IPS DF 19.7 (cell line): ENCODE measurements at places on chromosomes 7 and 10.

DNA sequence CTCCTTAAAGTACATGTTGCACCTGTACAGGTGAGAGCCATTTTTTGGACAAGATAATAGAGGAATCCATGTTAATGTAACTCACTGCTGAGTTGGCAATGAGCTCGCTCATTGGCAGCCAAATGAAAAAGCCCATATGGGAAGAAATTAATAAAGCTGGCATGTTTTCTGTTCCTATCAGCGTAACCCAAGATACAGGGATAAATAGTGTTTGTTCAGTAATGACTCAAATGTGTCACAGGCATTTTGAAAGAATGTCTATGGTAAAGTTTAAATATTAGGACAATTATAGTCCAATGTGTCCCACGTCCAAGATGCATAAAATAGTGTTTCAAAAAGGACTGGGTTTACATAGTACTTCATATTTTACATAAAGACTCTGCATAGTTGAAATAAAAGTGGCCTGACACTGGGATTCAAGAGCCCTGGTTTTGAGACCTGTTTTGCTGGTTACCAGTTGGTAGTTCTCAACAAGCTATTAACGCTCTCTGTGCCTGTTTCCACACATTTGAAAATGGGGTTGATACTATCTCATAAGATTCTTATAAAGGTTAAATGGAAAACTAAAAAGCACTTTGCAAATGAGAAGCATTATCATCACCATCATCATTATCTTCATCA lies 49.1 kb downstream of the MTURN start:
- no peak for DNase-seq

DNA sequence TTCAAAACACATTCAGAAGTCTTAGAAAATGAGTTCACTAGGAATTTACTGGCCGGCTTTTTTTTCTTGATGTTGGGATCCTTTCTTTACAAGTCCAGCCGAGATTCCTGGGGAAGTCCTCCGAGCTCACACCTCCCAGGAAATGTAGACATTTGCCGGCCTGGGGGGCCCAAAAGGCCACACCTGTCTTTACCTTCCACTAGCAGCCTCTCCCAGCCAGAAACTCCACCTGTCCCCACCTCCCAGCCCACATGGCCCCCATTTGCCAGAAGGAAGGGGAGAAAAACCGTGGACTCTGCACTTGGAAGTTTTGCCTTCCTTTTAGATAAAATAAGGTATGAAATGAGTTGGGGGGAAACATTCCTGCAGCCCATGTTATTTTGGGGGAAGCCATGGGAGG lies 27.6 kb upstream of the EMX2 start:
- no peak for DNase-seq

DNA sequence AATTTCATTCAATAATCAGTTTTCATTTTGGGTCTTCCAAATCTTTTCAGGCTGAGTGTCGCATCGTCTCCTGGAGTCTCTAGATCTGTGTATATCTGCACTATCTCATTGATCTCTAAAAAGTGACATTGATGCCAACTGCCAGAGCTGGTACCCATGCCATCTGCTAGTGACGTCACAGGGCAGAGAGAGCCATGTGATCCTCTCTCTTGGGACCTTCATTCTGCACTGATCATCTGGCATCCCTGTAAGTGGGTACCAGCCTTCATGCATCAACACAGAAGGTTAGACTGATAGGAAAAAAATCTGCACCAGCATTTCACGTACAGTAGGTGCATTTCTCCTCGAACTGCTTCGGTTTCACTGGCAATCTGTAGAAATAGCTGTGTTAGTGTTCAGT lies at the start of gene NEUROD6:
Gene NEUROD6 (minus strand): TSS at position 124 of the 400 bp plus-strand sequence. CDS start 1,458 bp downstream, outside the sequence.
- DNase-seq: no peak

DNA sequence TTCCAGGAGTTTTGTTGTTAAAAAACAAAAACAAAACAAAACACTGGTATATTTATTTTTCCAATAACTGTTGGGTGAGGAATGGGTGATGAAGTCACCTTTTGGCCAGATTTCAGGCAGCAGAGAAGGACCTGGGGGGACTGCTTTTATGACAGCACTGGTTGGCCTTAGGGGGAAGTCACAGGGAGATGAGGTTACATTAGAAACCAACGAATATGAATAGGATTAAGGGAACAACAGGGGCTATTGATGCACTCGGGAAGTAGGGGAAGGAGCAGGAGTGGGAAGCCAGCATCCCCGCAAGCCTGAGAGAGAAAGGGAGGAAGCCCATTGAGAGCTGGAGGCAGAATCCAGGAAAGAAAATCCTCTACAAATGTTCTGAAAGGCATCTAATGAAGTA lies 958.4 kb downstream of the TYW1 start:
- no peak for DNase-seq

GRCh38 chr7:110801502-110801901 lies 289.4 kb upstream of the LRRN3 start:
- no peak for DNase-seq

- no peak for DNase-seq
Measured at GRCh38 chr7:2719007-2719406, 31.0 kb downstream of the AMZ1 start.

GRCh38 chr7:43314379-43315158 lies 202.1 kb downstream of the HECW1 start:
- DNase-seq: no peak

GRCh38 chr7:1993776-1994740 lies 238.7 kb downstream of the MAD1L1 start:
- no peak for DNase-seq

DNA sequence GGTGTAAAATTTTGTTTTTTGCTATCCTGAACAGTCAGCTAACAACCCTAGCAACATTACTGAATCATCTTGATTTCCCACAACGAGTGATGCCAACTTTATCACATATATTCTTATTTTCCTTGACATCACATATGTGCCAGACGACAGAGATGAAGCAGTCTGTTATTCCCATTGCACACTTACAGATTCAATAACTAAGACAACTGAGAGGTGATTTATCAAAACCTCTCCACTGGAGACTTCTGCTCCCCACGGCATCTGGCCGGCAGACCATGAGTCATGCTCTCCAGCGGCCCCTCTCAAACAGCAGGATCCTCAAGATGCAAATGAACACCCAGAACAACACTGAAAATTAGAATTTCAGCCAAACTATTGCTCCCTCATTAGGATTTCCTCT lies 57.1 kb downstream of the AMPH start:
- DNase-seq: no peak

GRCh38 chr10:26491276-26491675 lies 53.1 kb downstream of the APBB1IP start:
- DNase-seq: no peak

DNA sequence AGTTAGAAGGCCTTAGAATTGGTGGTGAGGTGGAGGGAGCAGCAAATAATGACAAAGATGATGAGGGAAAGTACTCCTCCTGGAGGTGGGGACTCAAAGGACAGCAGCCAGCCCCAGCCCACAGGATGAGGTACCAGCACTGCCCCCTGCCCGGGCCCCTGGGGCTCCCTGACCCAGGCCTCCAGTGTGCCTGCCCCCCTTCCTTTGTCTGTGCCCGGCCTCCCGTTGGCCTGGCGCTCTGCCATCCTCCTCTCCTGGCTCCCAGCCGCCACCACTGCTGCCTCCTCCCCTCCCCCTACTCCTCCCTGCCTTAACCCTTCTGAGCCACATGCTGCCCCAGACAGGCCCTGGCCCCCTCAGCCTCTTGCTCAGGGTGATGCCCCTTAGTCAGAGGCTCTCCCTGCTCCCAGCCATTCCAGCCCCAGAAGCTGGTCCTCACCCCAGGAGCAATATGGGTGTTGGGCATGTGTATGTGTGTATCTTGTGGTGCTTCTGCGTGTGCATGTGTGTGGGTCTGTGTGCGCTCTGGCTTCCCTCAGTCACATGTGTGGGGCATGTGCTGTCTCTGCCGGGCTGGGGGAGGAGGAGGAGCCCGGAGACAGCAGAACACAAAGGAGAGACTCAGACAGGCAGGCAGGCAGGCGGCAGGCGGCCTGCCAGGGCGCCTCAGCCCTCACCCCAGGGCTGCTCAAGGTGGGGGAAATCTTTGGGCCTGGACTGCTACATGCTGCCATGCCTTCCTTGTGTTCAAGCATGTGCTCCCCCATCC lies 2.6 kb downstream of the LDB1 start:
- no peak for DNase-seq

DNA sequence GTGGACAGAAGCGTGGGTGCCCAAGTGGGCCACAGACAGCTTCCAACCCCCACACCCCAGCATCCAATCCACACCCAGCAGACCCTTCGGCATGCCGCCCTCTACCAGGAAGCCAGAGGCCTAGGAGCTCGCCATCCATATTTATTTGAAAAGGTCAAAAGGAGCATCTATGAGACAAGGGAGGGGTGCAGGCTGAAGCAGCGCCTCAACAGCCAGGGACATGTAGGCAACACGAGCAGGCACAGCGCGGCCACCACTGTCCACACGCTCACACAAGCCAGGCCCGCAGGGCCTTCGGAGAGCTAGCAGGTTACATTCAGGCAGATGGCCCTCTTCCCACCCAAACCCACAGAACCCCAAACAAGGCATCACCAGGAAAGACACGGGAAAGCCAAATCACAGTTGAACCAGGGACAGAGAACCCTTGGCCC lies 34.6 kb downstream of the PSAP start:
- no peak for DNase-seq

DNA sequence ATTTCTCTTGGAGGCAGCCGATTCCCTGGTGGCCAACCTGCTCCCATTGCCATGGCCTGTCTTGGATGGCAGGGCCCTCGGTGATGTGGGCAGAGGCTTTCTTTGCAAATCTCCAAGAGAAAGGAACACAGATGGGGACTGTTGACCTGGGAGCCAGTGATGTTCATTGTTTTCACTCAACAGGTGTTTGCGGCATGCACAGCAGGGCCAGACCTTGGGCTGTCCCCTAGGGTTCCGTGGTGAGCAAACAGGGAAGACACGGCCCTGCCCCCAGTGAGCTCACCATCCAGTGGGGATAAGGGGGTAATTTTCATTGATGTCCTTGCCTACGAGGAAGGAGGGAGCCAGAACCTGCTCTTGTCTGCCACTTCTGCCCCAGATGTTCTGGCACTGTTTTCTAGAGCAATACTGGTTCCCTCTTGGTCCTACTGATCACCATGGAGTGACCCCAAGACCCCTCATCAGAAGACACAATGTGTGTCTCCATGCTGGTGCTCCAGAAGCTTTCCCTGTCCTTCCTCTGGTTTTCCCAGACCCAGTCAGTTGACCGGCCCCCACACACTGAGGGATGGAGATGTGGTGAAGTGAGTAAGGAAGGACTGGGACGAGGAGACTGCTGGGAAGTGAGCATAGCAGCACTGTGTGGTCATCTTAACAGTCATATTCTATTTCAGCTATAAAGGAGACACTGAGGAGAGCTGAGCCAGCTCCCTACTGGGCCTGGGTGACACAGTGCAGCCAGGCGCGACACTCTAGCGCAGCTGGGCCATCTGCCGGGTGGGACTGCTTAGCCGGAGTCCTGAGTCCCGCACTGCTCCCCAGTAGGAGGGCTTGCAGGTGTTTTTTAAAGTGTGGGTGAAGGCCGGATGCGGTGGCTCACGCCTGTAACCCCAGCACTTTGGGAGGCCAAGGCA lies 20.4 kb upstream of the FIGNL1 start:
- DNase-seq: no peak

- no peak for DNase-seq
Measured at GRCh38 chr10:90890347-90890746, 18.6 kb downstream of the RPP30 start.

- DNase-seq: peak; percentile 50
Measured at GRCh38 chr7:133044722-133045473, 37.0 kb downstream of the CHCHD3 start.

GRCh38 chr10:103458720-103459119 lies at the start of gene CALHM1:
Gene CALHM1 (minus strand): TSS chr10:103458900. CDS start chr10:103458751, 149 bp downstream.
- no peak for DNase-seq

DNA sequence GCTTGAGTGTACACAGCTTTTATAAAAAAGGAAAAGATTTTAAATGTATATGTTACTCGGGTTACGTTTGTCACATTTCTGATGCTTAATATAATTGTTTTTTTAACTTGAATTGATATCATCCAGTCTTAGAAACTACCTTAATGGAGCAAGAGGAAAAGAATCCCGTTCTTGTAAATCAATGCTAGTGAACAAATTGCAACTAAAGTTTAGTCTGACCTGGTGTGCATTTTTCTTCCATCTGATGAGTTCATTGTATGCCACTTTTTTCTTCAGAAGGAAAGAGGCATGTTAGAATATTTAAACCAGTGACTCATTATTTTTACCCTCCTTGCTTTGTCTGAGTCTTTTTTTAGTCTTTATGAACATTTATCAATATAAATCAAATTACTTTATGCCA lies 34.7 kb downstream of the NET1 start:
- DNase-seq: no peak

GRCh38 chr10:86084585-86084984 lies 282.0 kb downstream of the GRID1 start:
- no peak for DNase-seq

DNA sequence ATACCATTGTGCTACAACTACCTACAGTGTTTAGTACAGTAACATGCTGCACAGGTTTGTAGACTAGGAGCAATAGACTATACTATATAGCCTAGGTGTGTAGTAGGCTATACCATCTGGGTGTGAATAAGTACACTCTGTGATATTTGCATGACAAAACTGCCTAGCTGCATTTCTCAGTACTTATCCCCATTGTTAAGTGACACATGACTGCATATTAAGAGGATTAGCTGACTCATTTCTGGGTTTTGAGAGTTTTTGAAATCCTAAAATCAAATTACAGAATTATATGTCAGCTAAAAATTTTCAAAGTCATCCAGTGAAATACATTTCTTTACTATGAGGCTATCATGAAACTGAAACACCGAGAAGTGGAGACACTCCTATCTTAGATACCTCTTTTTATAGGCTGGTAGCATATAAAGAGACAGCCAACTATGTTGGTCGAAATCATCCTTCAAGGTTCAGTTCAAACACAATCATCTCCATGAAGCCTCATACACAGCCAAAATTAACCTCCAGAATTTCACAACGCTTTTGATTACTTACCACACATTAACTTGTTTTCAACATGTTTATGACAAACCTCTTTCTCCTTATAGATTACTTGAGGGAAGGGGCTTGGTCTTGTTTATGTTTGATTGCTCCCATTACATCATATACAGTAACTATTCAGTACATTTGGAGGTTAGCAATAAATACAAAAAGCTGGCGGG lies 89.8 kb upstream of the ANK3 start:
- DNase-seq: no peak

GRCh38 chr7:89064831-89065230 lies 269.3 kb upstream of the TEX47 start:
- DNase-seq: no peak

GRCh38 chr7:66169616-66170015 lies 35.5 kb upstream of the TPST1 start:
- DNase-seq: no peak
